Activated naive CD4-positive, alpha-beta T cell treated with anti-CD3 and anti-CD28 coated beads, Interleukin-2, amount 50 U/mL, for 16 hours (primary cell): ENCODE measurements at places on chromosomes 2 and 18.

DNA sequence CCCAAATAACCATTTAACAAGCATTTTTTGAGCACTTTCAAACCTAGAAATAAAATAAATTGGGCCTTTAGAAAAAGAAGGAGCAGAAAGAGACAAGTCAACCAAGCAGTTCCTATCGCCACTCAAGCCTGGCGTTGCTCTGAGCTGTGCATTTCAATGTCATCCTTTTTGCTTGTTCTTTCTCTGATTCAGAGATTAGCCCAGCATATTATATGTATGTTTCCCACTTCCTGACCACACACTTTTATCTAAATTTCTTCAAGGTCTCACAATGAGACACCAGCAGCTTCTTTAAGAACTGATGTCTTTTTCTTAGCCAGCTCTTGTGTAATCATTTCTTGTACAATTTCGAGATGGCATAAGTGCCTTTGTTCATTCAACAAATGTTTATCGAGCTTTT, 344.5 kb upstream of the ID2 start:
- no peak for DNase-seq

- DNase-seq, result no peak
Measured at GRCh38 chr2:111127351-111127750, 6.6 kb downstream of the BCL2L11 start.

DNA sequence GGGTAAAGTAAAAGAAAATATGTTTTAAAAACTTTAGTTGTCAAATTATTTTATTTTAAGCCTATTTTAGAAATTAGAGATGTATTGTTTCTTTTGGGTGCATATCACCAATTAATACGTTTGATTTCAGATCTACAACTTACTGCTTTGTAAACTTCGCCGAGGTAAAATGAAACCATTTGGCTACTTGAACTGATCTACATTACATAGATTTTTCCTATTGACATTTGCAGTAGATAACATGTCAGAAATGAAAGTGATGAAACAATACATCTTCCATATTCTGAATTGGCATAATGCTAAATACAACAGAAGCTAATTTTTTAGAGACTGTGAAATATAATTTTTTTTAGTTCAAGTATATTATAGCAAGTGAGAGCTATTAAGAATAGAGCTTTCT, 39.5 kb downstream of the GLS start:
- DNase-seq, result no peak

- DNase-seq, result no peak
Measured at GRCh38 chr2:198042189-198042588, 237.8 kb downstream of the PLCL1 start.

DNA sequence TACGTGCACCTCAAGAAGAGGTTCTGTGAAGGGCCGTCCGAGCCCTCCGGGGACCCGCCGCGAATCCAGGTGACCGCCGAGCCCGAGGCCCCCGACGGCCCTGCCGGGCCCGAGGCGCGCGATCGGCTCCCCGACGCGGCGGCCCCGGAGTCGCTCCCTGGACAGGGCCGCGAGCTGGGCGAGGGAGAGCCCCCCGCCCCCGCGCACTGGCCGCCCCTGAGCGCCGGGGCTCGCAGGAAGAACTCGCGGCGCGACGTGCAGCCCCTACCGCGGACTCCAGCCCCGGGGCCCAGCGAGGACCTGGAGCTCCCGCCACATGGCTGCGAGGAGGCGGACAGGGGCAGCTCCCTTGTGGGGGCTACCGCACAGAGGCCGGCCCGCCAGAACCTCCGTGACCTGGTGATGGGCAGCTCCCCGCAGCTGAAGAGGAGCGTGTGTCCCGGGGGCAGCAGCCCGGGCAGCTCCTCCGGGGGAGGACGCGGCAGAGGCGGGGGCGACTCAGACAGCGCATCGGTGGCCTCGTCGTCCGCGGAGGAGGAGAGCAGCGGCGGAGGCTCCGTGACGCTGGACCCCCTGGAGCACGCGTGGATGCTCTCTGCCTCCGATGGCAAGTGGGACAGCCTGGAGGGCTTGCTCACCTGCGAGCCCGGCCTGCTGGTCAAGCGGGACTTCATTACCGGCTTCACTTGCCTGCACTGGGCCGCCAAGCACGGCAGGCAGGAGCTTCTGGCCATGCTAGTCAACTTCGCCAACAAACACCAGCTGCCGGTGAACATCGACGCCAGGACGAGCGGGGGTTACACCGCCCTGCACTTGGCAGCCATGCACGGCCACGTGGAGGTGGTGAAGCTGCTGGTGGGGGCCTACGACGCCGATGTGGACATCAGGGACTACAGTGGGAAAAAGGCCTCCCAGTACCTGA, 812 bp downstream of the SOWAHC start:
- no peak for DNase-seq

DNA sequence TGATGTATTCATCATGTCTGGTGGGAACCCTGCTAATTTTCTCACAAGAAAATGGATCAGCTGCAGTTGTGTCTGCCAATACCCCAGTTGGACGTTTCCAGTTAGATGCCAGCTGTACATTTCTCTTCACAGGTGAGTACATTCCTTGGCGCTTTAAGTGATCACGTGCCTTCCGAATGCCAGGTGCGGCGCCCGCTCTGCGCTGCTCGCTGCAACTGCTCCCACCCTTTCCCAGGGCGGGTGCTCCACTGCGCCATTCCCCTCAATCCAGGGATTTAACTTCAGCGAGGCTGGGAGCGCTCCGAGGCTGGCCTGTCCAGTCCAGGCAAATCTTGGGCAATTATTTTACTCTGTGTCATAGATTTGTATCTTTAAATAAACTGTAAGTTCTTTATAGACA, 225.0 kb upstream of the RAB6C start:
- no peak for DNase-seq

- no peak for DNase-seq
Measured at GRCh38 chr2:222738809-222739208, 67.4 kb downstream of the MOGAT1 start.

DNA sequence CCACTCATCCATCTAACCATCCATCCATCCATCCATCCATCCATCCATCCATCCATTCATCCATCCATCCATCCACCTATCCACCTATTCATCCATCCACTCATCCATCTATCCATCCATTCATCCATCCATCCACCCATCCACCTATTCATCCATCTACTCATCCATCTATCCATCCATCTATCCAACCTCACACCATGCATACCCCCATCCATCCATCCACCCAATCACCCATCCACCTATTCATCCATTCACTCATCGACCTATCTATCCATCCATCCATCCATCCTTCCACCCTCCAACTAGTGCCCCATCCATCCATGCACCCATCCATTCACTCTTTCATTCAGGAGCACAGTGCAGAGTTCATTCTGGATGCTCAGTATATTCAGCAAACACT, 21.5 kb upstream of the YWHAQ start:
- no peak for DNase-seq

GRCh38 chr2:30484995-30485394, 37.9 kb downstream of the LCLAT1 start:
- DNase-seq, result no peak

GRCh38 chr18:49618742-49619681, 57.2 kb downstream of the LIPG start:
- DNase-seq, result no peak

DNA sequence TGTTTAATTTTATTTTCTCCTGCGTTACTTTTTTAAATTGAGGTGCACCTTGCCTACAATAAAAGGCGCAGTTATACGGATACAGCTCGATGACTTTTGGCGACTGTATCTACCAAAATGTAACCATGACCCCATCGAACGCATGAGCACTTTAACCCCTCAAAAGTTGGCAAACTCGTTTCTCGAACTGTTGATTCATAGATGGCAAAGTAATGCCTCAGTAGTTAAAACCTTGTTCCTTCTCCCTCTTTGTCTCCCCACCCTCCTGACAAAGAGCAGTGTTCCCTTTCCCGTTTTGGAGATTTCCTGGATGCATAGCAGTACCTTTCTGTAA, 577 bp downstream of the MOGAT1 start:
- DNase-seq, result no peak

DNA sequence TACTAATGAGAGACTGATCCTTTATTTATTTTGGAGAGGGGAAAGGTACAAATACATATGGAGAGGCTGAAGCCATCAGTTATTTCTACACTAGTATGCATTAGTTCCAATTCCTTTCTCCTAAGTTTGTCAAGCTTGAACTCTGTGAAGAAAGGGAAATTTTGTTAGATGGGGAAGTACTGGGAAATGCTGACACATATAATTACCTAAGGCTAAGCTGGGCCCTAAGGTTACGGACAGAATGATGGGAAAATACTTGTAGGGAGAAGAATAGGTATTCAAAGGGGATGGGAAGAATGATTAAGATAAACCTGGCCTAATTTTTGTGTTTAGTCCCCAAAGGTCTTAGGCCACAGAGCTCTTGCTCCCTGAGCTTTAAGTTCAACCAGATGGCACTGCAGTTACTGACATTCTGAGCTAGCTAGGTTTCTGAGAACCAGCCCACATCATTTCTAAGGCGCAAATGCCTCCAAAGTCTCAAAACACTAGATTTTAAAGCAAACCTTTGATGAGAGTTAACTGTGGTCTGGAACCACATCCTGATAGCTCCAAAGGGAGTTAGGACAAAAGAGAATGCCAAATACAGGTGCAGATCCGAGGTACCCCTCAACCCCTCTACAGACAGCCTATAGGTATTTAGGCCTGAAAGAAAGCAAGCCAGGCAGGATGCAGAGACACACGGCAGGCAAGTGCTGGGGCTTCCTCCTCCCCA, 2.7 kb downstream of the TMEM163 start:
- DNase-seq, result no peak

- DNase-seq, result no peak
Measured at GRCh38 chr2:191666226-191666625, 11.7 kb upstream of the NABP1 start.

GRCh38 chr2:150491430-150491829, 4.0 kb upstream of the RND3 start:
- no peak for DNase-seq

GRCh38 chr2:204470178-204470620, 75.1 kb upstream of the PARD3B start:
- DNase-seq, result no peak

DNA sequence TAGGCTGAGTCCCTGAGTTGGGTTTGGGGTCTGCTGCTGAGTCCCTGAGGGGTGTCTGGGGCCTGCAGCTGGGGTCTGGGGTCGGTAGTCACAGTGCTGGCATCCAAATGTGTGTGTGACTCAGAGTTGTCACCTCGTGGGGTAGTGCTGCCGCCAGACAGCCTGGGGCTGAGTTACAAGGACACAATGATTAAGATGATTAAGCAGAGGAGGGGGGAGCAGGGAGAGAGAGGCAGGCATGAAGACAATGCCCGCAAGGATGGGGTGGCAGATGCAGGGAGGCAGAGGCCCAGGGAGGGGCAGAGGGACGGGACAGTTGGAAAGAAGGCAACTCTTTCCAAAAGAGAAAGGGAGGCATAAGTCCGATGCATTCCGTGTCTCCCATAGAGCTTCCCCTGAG, 120.2 kb downstream of the CELF4 start:
- DNase-seq, result no peak

DNA sequence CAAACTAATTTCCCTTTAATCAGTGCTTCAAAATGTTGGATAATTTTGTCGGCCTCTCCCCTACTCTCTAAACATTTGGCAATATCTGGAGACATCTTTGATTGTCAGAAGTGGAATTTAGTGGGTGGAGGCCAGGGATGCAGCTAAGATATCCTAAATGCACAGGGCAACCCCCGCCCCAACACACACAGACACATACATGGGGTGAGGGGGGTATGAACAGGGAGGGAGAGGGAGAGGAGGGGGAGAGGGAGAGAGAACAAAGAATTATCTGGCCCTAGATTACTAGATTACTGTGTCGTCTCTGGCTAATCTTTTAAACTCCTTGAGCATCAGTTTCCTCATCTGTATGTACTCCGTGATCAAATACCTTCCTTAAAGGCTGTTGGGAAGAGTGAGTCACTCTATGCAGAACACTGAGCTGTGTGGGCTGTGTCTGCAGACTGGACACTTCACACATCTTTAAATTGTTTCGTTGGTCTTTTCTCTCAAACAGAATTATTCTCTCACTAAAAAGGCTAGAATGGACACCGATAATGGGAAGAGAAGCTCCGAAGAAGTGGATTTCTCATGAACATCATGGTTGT, 2.9 kb downstream of the RNF149 start:
- no peak for DNase-seq

DNA sequence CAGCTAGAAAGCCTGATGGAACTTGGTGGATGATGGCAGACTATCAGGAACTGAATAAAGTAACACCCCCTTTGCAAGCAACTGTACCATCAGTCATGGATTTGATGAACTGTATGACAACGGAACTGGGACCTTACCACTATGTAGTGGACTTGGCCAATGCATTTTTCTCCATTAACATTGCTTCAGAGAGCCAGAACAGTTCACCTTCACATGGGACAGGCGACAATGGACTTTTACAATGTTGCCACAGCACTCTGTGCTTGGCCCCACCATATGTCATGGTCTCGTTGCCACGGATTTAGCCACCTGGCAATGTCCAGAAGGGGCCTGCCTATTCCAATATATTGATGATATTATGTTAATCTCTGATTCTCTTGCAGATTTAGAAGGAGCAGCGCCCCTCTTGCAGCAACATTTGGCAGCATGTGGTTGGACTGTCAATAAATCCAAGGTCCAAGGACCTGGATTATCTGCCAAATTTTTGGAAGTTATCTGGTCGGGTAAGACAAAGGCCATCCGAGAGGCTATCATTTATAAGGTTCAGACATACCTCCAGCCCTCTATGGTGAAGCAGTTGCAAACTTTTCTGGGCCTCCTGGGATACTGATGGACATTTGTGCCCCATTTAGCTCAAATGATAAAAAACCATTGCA, 52.2 kb upstream of the ZC3H15 start:
- DNase-seq, result no peak

- no peak for DNase-seq
Measured at GRCh38 chr2:137935591-137935990, 28.7 kb upstream of the HNMT start.

DNA sequence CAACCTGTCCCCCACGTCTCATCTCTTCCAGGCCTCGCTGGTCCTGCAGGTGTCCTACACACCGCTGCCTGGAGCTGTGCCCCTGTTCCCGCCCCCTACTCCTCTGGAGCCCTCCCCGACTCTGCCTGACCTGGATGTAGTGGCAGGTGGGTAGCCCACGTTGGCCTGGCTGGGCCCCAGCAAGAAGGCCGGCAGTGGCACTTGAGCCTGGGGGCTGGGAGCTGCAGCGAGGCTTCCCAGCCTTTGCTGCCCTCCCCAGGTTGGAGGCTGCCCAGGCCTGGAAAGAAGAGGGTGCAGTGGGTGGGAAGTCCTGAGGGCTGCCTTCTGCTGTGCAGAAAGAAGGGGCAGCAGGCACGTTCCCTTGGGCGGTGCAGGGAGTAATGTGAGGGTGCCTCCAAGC, 58.4 kb downstream of the DYSF start:
- DNase-seq, result no peak
